A549 treated with GW870086 at 1 μM for 4 hours (cell line): ENCODE measurements at places on chromosomes 12 and 14. TPM values are rescaled to one million over a fixed set of nuclear protein-coding genes. Genes with fewer than 3 reads are reported as not detected.

Gene OR6C2
- not detected in 5 replicates for total RNA-seq

Gene SMIM41
- total RNA-seq = not detected in 5 replicates

Gene TAS2R9
- not detected in 5 replicates for total RNA-seq

Gene GAS2L3
- total RNA-seq = 4.7 to 10.4 TPM (median 8.7 TPM) in 5 replicates
